Activated CD4-positive, CD25-positive, alpha-beta regulatory T cell treated with anti-CD3 and anti-CD28 coated beads, Interleukin-2, amount 50 U/mL, for 24 hours (primary cell): ENCODE measurements at places on chromosomes 1 and 21.
A peak's percentile ranks its signal among the peaks of the same experiment; 100 is the strongest.

- no peak for ATAC-seq
Observed at GRCh38 chr1:21314743-21315396, 24.6 kb upstream of the ECE1 start.

DNA sequence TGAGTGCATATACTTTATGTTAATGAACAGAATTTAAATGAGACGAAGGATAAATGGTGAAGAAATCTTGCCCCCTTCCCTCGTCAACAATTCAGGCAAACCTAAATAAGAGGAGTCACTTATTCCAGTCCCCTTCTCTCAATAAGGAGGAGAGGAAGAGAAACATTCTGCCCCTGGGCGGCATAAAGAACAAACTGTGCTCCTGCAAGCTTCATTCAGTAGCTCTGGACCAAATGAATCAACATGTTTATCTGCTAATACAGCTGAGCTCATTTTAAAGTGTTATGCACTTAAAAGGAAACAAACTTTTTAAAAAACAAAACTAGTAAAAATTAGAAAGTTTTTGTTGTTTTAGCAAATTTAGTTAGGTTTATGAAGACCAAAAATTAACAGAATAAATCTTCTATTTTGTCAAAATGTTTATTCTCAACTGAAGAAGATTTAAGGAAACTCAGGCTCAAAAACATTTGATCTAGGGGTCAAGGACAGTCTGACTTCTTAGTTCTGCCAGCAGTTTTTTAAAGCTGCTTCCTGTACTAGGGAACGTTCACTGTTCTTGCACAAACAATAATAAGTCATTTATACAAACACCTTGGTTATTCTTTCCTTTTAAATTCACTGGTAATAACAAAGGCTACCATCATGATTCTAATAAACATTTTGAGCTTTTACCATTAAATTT is 58.3 kb downstream of the AKT3 start:
- no peak for ATAC-seq

- ATAC-seq: no peak
Observed at GRCh38 chr1:237976331-237976730, 85.6 kb upstream of the ZP4 start.

DNA sequence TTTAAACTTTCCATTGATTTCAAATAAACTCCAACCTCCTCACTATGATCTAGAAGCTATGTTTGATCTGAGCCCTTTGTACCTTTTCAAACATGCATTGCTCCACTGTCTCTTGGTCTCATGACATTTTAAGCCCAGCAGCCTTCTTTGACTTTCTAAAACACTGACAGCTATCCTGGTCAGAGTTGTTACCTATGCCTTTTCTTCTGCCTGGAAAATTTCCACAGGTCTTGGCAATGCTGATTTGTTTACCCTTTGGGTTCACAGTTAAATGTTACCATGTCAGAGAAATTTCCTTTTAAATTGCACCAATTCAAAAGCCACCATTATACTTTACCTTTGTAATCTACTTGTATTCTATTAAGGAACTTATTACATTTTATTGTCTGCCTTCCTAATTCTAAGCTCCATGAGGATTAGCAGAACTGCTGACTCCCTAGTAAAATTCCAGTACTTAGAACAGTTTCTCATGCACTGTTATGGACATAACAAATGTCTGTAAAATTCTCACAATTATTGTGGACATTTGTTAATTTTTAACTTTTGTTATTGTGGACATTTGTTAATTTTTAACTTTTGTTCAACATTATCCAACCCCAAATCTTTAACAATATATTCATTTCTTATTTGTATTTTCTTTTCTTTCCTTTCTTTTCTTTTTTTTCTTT is 1064.4 kb downstream of the NCAM2 start:
- no peak for ATAC-seq

DNA sequence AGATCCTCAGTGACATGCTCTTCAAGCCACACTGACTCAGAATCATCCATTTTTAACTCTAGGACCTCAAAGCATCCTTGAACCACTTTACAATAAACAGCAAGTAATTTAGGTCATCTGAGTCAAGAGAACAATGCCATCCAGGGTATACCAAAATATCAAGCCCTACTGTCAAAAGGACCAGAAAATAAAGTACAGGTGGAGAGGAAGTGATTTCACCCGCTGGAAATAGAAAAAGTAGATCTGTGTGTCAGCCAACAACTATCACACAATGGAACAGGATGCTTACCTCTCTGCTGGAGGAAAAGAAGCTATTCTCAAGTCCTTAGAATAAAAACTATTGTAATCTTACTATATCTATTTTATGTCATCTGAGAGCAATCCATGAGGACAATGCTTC is 37.0 kb downstream of the RERE start:
- no peak for ATAC-seq

- ATAC-seq: peak; percentile 84
Observed at GRCh38 chr1:42358791-42359190, 21.8 kb upstream of the RIMKLA start.

DNA sequence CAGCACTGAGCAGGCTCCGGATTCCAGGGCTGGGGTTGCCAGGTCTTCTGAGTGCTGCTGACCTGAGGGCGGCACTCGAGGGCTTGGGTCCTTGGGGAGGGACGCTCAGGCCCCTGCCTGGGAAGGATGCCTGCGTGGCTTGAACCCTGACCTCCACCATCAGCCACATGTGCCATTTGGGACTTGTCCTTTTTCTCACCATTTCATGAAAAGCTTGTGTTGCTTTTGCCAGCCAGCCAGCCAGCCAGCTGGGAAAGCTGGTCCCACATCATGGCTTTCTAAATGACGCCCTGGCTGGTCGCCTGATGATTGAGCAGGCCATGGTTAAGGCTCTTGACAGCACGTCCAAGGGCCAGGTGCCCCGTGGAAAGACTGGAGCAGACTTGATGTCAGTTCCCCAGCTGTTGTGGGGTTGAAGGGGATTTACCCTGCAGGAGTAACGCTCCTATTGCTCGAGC is 168.7 kb downstream of the CAMTA1 start:
- ATAC-seq: no peak

GRCh38 chr1:93567255-93567918 is 114.2 kb downstream of the BCAR3 start:
- ATAC-seq: peak; percentile 17

- ATAC-seq: peak; percentile 30
Observed at GRCh38 chr1:23980728-23981070, 572 bp upstream of the SRSF10 start.

- no peak for ATAC-seq
Observed at GRCh38 chr21:29496337-29496736, 197.6 kb downstream of the BACH1 start.

GRCh38 chr1:58739856-58740466 is 40.1 kb upstream of the MYSM1 start:
- ATAC-seq: no peak

- no peak for ATAC-seq
Observed at GRCh38 chr1:226604560-226605317, 56.2 kb downstream of the STUM start.

GRCh38 chr1:16727190-16728111 is 12.9 kb upstream of the RNU1-4 start:
- peak; percentile 89 for ATAC-seq
